Osteocyte (in vitro differentiated cells): ENCODE measurements at places on chromosomes 4 and X.

GRCh38 chrX:3263681-3264126, 82.7 kb downstream of the MXRA5 start:
- no peak for DNase-seq

DNA sequence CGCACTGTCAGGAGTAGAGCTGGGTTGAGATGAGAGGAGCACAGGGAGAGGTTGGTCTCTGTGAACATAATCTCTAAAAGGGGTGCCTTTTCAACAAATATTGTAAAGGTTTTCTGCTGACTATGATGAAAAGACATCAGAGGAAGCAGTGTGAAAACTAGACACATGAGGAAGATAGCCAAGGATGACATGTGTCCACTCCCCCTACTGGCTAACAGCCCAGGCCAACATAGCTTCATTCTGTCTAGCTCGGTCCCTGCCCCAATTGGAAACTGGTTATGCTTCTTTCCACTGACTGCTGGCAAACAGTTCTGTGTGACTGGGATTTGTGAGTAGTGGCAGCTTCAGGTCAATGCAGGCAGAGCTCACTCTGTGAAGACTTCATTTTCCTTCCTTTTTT, 115.4 kb upstream of the ESX1 start:
- DNase-seq, result no peak

DNA sequence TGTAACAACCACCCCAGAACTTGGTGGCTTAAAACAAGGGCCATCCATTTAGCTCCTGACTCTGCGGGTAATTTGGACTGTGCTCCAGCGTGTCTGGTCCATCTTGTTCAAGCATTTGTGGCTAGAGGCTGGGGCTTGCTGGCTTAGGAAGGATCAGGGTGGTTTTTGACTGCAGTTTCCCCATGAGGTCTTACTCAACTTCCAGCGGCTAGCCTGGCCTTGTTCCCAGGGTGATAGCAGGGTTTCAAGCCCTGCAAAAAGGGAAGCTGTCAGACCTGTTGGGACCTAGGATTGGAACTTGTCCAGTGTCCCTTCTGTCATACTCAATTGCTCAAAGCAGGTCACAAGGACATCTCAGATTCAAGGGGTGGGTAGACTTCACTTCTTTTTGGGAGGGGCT, 205.9 kb downstream of the STIM2 start:
- DNase-seq, result peak; percentile 65

DNA sequence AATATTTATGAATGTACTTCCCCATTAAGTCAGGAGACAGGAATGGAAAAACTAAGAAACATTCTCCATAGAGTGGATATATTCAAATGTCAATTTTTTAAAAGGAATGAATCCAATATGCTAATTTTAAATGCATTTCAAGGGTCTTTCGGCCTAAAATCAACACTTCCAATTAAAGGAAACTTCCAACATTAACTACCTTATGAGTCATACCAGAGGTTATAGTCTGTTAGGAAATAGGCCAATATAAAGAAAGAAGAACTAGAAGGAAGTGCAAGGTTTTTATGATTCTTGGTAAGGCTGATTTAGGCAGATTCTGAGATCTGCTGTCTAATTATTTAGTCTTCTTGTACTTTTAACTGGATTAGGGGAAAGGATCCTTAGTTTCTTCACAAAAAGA, 260.1 kb upstream of the EDNRA start:
- no peak for DNase-seq

DNA sequence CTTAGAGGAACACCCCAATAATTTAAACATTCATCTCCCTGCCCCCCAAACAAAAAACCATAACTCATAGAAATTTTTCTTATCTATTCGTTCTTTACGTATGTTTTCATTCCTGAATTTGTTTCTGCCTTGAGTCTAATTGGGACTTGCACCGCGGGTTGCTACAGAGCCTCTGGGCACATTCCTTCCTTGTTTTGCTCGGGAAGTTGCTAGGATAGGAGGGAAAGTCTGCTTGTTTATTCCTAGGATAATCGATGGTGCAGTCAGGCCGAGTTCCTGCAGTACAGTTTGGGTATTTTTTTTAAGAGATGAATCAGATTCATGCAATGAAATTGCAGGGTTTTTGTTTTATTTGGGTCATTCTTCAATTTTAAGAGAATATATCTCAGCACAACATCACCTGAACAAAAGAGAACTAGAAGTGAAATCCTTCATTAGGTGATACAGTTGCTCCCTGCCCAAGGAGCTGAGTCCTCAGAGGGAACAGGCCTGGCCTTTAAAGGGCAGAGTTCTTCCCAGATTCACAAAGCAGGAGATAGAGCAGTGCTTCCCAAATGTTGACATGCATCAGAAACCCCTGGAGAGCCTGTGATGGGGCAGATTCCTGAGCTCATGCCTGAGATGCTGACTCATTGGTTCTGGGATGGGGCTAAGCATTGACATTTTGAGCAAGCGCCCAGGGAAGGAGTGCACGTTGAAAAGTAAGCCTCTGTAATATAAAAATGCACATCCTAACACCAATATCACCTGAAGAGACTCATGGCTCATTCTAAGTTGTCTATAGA, 114.9 kb upstream of the FAM9B start:
- no peak for DNase-seq

- no peak for DNase-seq
These were observed 136.9 kb upstream of the ZIC3 start for GRCh38 chrX:137428766-137429591.

DNA sequence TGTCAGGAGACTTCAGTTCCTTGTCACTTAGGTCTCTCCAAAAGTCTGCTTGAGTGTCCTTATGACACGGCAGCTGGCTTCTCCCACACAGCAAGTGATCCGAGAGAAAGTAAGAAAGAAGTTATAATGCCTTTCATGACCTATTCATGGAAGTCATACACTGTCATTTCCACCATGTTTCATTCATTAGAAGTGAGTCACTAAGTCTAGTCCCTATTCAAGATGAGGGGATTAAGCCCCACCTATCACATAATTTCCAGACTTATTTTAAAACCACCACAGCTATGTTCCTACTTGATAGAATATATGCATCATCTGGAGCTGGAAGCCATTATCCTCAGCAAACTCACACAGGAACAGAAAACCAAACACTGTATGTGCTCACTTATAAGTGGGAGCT, 25.2 kb upstream of the COL25A1 start:
- DNase-seq, result no peak

GRCh38 chr4:94649381-94650133, 108.2 kb upstream of the BMPR1B start:
- no peak for DNase-seq

DNA sequence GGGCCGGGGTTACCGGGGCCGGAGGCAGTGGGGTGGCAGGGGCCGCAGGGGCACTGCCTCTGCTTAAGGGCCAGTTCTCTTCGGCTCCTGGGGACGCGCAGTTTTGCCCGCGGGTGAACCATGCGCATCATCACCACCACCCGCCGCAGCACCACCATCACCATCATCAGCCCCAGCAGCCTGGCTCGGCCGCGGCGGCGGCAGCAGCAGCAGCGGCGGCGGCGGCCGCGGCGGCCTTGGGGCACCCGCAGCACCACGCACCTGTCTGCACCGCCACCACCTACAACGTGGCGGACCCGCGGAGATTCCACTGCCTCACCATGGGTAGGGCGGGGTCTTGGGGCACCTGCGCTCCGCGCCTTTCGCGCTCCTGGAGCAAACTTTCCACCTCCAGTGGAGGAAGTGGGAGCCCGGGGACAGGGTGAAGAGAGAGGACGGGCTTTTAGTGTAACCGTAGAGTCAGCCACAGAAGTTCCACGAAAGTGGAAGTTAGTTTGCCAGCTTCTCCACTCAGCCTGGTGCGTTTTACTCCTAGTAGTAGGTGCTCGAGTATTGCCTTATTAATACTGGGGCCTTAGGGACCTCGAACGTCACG, 729 bp downstream of the GSX2 start:
- no peak for DNase-seq

DNA sequence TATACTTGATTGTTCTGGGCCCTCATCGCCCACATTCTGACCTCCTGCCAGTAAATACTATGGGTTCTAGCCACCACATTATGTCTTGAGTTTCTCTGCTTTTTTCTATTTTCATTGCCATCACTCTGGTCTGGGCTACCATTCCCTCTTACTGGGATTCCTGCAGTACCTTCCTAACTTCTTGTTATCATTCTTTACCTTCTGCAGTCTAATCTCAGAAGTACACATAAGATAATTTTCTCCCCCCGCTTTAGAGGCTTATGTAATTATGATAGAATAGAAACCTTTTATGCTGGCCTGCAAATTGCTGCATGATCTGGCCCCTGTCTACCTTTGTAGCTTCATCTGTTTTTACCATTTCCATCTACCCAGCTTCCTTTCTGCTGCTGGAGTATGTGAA, 19.2 kb downstream of the STIM2 start:
- DNase-seq, result no peak

DNA sequence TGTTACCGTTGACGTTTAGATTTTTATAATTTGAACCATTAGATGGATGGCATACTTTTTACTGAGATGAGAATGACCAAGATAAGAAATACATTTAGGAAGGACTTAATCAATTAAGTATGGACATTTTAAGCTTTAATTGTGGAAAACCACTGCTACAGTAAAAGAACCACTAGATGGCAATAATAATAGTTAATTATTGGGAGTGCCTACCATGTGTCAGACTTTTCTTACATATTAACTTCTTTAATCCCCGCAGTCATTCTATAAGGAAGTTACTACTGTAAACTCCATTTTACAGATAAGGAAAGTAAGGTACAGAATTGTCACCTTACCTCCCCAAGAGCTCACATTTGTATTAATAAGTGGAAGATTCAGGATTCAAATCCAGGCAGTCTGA, 48.5 kb upstream of the MYOZ2 start:
- no peak for DNase-seq
